ENCODE measurements at places on chromosomes 2 and 18.

- no peak for DNase-seq
These were observed 55.9 kb downstream of the ZAP70 start for GRCh38 chr2:97769308-97769707.

GRCh38 chr2:108297436-108298141 is 8.9 kb downstream of the SULT1C2 start:
- DNase-seq = peak; percentile 88

DNA sequence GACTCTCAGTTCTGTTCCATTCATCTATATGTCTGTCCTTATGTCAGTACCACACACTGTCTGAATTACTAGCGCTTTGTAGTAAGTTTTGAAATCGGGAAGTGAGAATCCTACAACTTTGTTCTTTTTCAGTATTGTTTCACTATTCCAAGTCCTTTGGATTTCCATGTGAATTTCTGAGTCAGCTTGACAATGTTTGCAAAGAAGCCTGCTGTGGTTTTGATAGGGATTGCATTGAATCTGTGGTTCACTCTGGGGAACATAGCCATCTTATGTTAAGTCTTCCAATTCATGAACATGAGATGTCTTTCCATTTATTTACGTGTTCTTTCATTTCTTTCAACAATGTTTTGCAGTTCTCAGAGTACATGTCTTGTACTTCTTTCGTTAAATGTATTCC is 15.0 kb downstream of the SLC3A1 start:
- DNase-seq = peak; percentile 74

DNA sequence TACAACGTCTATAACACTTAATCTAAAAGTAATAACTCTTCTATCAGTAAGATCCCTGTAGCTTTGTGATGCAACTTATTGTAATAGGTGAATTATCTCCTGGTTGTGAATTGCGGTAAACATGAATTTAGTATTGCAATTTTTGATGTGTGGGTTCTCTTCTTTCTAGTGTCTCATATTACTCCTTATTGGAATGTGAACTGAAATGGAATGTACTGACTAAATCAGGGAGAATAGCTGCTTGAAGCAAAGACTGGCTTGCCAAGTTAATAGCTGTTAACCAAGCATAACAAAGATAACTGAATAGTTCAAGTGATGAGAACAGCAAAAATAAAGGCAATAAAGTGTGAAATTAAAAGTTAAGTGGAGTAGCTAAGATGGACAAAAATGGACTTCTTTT is 60.5 kb upstream of the TFPI start:
- peak; percentile 59 for DNase-seq

DNA sequence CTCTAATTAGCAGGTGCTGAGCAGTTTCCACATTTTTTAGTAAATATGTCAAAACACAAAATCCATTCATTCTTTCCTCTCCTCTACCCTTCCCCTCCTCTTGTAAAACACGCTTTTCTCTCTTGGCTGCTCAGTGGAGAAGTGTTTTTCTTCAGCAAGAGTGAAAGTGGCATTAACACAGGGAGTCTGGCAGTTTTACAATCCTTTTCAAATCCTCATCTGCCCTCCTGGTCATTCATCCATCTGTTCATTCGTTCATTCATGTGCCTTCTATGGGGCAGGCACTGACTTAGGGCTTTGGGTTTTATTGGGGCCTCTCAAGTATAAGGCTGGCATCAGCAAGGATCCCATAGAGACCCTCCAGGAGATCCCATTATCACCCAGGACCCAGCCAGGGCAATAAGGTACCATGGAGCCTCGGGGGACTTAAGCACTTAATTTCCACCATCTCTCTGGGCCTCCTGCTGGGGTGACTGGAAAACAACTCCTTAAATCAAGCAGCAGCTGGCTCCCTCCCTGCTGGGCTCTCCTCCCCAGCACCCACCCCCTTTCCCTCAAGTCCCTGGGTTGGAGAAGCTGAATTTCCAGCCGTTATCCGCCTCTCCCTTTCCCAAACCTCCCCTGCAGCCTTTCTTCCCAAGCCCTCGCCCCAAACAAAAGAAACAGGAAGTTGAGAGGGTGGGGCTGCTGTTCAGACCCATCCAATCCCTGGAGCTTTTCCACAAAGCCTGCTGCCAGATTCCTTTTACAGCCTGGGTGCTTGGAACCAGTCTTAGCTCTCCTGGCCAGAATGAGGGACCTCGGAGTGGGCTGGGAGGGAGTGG is 32.6 kb downstream of the MARCHF4 start:
- DNase-seq = peak; percentile 76

DNA sequence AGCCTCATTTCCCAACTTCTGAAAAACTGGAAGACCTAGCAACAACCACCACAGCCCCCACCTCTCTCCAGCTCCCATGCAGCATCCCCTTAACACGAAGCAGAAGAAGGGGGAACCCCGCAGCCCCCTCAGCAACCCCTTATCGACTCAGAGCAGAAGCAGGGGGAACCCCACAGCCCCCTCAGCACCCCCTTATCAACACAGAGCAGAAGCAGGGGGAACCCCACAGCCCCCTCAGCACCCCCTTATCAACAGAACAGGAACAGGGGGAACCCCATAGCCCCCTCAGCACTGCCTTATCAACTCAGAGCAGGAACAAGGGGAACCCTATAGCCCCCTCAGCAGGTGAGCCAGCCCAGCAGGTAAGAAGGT is 6.7 kb downstream of the SLC66A2 start:
- DNase-seq = no peak

DNA sequence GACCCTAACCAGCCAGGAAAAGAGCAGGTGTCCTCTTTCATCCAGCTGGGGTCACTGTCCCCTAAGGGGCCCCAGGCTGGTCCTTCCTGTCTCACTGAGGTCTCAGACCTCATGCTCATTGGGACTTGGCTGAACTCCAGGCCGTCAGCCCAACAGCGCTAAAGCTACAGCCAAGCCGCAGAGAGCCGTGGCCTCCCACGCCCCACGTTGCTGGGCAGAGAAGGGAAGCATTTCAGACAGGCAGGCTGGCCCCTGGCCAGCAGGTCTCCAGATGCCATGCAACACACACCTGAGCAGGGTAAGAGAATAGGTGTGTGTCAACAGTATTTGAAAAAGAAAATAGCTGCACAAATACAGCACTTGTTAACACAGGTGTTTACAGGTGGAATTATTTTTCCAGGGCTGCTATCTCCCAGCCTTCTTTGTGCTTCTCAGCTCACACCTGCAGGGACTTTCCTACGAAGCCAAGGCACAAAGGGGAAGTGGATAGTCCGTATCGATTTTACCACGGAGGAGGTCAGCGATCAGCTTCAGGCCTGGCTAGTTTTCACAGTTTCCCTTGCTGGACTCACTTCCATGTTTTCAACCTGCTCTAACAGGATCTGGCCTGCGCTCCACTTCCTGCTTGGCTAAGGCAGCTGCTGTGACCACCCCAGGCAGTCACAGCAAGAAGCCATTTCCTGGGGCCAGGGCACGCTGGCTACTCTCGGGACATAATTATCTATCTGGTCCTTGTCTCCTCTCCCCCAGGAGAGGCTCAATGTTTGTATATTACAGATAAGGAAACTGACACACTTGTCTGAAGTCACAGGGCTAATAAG is 156.1 kb upstream of the ID2 start:
- peak; percentile 31 for DNase-seq

GRCh38 chr2:219058541-219059374 is 2.0 kb downstream of the IHH start:
- no peak for DNase-seq

- no peak for DNase-seq
These were observed 148.2 kb downstream of the NDUFA10 start for GRCh38 chr2:239876948-239877289.

GRCh38 chr2:136131961-136132824 is 14.2 kb upstream of the CXCR4 start:
- DNase-seq = no peak

DNA sequence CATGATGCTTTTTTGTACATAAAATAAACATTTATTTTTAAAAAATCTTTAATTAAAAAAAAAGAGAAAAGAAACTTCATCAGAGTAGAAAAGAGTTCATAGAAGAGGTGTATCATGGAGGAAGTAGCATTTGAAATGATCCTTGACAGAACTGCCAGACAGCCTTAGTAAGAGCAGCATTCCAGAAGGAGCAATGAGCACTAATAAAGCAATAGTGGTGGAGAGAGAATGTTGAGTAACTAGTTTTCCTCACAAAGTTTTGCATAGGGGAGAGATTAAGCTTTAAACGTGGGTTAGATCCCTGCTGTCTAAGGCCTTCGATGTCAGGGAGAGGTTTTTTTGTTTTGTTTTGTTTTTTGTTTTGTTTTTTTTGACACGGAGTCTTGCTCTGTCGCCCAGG is 29.8 kb upstream of the METTL21A start:
- no peak for DNase-seq

- DNase-seq = no peak
These were observed 22.3 kb downstream of the GPR35 start for GRCh38 chr2:240647503-240648154.

DNA sequence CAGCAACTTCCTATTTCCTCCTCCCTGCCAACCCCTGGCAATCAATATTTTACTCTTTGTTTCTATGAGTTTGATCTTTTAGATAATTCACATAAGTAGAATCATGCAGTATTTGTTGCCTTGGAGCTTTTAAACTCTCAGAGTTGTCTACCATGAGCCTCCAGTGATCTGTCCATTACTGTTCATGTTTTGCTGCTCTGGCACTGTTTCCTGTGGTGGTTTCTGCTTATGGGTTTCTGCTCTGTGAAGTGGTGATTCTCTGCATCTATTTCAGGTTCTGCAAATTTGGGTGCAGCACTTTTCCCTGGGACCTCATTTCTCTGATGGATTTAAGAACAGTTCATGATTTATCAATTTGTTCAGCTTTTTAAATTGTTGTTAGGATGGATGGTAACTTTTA is 908.1 kb upstream of the FANCL start:
- DNase-seq = no peak

- DNase-seq = peak; percentile 76
These were observed 92.3 kb downstream of the PRKCE start for GRCh38 chr2:45743531-45744396.

DNA sequence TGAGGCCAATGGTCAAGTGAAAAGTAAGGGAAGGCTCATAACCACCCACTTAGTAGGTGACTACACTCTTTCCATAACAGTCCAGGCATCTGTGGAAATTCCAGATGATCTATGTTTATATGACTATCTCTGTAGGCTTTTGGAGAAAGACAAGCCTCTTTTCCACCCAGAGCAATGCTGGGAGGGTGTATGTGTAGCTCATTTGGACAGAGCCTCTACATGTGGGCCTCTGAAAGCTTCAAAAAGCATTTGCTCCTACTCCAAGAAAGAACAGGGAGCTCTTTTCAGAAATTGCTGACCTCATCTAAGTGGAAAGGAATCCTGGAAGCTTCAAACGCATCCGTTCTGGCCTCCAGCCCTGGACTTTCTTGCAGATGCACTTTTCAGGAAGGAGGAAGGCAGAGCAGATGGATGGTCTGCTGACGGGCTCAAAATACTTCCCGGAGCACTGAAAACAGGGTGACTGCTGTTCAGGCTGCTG is 308.7 kb downstream of the LRATD1 start:
- DNase-seq = no peak

- no peak for DNase-seq
These were observed 76.3 kb downstream of the MTCL1 start for GRCh38 chr18:8781671-8782070.

DNA sequence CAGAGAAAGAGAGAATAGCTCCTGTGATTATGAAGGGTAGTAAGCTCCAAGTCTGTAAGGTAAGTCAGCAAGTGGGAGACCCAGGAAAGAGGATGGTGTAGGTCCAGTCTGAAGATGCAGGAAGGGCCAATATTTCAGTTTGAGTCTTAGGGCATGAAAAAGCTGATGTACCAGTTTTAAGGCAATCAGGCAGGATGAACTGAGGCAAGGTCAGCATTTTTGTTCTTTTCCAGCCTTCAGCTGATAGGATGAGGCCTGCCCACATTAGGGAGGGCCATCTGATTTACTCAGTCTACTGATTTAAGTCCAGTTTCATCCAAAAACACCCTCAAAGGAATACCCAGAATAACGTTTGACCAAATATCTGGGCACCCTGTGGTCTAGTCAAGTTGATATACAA is 347.3 kb downstream of the CMPK2 start:
- DNase-seq = no peak

DNA sequence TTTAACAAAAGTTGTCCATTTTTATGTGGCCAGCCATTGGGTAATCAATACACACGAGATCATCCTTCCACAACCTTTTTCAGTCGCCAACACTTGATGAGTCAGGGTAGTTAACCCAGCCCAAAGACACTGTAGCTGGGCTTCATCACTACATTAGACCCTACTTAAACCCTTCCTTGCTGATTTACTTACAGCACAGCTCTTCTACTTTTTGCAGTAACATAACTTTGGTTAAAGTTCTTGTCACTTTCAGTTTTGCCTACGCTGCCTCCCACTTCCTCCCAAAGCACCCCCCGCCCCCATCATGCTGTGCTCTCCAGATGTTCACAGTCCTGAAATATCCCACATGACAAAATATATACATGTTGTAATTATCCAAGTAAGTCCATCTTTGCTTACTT is 103.6 kb downstream of the CDK15 start:
- peak; percentile 67 for DNase-seq

GRCh38 chr2:159118859-159119500 is 150.5 kb downstream of the TANC1 start:
- DNase-seq = no peak

GRCh38 chr18:79424008-79424565 is 28.4 kb downstream of the NFATC1 start:
- no peak for DNase-seq

DNA sequence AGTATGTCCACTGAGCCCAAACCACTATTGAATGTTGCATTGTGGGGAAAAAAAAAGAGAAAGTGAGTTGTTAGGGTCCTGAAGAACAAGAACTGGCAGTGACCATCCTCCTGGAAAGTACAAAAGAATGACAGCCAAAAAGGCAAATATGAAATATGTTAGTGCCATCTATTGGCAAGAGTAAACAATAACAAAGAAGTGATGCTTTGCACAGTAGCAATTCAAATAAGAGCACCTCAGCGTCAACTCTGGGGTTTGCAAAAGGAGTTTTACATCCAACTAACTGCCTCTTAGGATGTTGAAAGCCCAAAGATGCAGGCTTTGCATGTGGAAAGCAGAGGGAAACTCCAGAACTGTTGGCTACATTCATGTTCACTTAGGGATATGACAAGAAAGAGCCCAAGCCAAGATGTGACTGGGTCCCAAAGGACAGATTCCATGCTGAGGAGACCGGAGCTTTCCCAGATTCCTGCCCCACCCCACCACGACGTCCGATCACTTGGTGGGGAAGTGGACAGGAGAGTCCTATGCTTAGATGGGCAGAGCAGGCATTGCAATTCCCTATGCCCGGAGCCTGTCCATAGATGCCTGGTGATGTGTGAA is 15.6 kb downstream of the TRABD2A start:
- DNase-seq = peak; percentile 23

- no peak for DNase-seq
These were observed 40.9 kb downstream of the RNF144A start for GRCh38 chr2:6957910-6958615.

- DNase-seq = no peak
These were observed 475 bp downstream of the B3GNT2 start for GRCh38 chr2:62196278-62196901.

- no peak for DNase-seq
These were observed 54.8 kb downstream of the RAPGEF4 start for GRCh38 chr2:172790404-172790803.

- no peak for DNase-seq
These were observed 202.0 kb upstream of the LRRTM1 start for GRCh38 chr2:80506563-80506962.

GRCh38 chr18:2387588-2387987 is 183.7 kb downstream of the METTL4 start:
- DNase-seq = no peak

Measured in astrocyte of the spinal cord (primary cell).